ENCODE measurements at places on chromosomes 5 and 9. TPM values are rescaled to one million over a fixed set of nuclear protein-coding genes. Genes with fewer than 3 reads are reported as not detected.

SCGB3A2 gene
- not detected for total RNA-seq

SPINK13 gene
- not detected for total RNA-seq

FEM1C gene
- total RNA-seq, result 10.8 TPM

TNC gene
- total RNA-seq, result 239 TPM

ZBTB34 gene
- 1.8 TPM for total RNA-seq

DNAJB5 gene
- 17.9 TPM for total RNA-seq

CDH12 gene
- 0.37 TPM for total RNA-seq

ENHO gene
- not detected for total RNA-seq

FOXD1 gene
- total RNA-seq, result not detected

- H3K4me3 ChIP-seq, result no peak overlapping the region
- no peak overlapping the region for H3K27ac ChIP-seq
- DNase-seq, result no peak
- no peaks in the 10 kb centered on the region for H3K36me3 ChIP-seq
Observed at GRCh38 chr5:102918986-102919610, 164.0 kb downstream of the PAM start.

- H3K4me1 ChIP-seq, result no peaks in the 10 kb centered on the region
- H3K36me3 ChIP-seq, result no peaks in the 10 kb centered on the region
- H3K27ac ChIP-seq, result no peak overlapping the region
- H3K27me3 ChIP-seq, result no peaks in the 10 kb centered on the region
- no peak for DNase-seq
Observed at GRCh38 chr9:125329978-125330377, 68.4 kb downstream of the GAPVD1 start.

DNA sequence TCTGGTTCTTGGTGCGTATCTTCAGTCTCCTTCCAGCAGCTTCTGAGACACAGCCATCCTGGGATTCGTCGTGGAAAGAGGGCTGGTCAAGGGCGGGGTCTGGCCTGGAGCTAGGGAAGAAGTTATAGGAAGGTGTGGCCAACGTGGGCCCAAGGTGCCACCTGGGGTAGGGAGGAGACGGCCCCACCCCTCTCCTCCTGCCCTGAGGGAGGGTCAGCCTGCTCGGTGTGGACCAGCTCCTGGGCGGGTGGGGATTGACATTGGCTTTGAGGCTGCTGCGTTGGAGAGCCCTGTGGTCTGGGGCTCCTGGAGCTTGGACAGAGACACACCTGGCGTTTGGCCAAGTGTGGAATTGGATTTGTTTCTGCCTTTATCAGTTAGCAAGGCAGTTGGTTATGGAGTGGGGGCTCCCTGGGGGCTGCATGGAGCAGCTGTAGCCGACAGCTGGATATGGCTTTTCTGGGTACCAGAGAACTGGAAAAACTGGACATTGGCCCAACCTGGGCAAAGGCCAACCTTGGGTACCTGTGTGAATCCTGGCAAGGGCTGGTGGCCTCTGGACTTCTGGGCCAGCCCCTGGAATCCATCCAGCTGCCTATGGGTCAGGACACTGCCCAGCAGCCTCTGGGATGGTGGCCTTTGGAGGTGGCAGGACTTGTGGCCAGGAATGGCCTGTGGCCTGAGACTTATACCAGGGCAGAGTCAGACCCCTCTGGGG, 75.7 kb upstream of the PPP1R26 start:
- DNase-seq, result no peak
- no peak overlapping the region for H3K27ac ChIP-seq
- no peaks in the 10 kb centered on the region for H3K4me1 ChIP-seq
- no peaks in the 10 kb centered on the region for H3K27me3 ChIP-seq
- H3K4me3 ChIP-seq, result no peak overlapping the region
- no peaks in the 10 kb centered on the region for H3K36me3 ChIP-seq

GRCh38 chr9:36486329-36486932, 86.3 kb upstream of the MELK start:
- peak; percentile 18 for DNase-seq
- H3K27me3 ChIP-seq, result no peaks in the 10 kb centered on the region
- H3K36me3 ChIP-seq, result no peaks in the 10 kb centered on the region
- peak overlapping the region; percentile 93 for H3K27ac ChIP-seq
- peak overlapping the region; percentile 52 for H3K4me3 ChIP-seq
- no peaks in the 10 kb centered on the region for H3K4me1 ChIP-seq

DNA sequence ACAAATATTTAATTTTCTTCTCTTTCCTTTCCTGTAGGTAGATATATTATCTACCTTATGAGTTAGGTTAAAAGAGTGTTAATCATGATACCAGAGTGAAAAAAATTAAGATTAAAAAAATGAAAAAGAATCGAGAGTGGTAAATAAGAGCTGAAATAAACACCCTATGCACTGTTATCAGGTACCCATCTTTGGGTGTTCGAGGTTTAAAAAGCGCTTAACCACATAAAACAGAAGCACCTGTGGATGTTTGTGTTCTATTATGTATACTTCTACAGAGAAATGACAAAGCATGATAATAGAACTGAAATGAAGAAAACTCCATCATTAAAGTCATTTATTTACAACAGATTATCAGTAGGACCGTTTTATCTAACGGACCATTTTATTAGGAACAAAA, 25.7 kb upstream of the GCNT4 start:
- H3K4me3 ChIP-seq, result no peak overlapping the region
- no peaks in the 10 kb centered on the region for H3K27me3 ChIP-seq
- no peaks in the 10 kb centered on the region for H3K4me1 ChIP-seq
- no peak for DNase-seq
- H3K27ac ChIP-seq, result no peak overlapping the region

DNA sequence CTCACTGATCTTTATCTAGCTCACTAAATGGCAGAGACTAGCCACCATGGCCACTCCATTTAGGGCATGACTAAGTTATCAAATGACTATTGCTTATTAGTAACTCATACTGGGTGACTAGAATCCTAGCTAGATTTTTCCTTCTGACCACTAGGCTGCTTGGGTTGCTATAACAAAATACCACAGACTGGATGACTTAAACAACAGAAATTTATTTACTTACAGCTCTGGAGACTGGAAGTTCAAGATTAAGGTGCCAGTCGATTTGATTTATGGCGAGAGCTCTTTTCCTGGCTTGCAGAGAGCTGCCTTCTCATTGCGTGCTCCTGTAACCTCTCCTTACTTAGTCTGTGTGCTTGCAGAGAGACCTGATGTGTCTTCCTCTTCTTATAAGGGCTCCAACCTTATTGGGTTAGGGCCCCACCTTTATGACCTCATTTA, 55.0 kb upstream of the APC start:
- no peaks in the 10 kb centered on the region for H3K4me1 ChIP-seq
- no peak for DNase-seq
- H3K27ac ChIP-seq, result no peak overlapping the region
- no peaks in the 10 kb centered on the region for H3K36me3 ChIP-seq
- no peak overlapping the region for H3K4me3 ChIP-seq

GRCh38 chr9:138011951-138012500, 134.4 kb downstream of the CACNA1B start:
- no peak for DNase-seq
- no peaks in the 10 kb centered on the region for H3K4me1 ChIP-seq
- H3K36me3 ChIP-seq, result no peaks in the 10 kb centered on the region
- H3K27ac ChIP-seq, result no peak overlapping the region
- no peaks in the 10 kb centered on the region for H3K27me3 ChIP-seq
- H3K4me3 ChIP-seq, result no peak overlapping the region

GRCh38 chr5:103889500-103890209, 327.1 kb upstream of the NUDT12 start:
- no peak overlapping the region for H3K4me3 ChIP-seq
- no peaks in the 10 kb centered on the region for H3K27me3 ChIP-seq
- H3K36me3 ChIP-seq, result no peaks in the 10 kb centered on the region
- no peak for DNase-seq
- H3K4me1 ChIP-seq, result no peaks in the 10 kb centered on the region

DNA sequence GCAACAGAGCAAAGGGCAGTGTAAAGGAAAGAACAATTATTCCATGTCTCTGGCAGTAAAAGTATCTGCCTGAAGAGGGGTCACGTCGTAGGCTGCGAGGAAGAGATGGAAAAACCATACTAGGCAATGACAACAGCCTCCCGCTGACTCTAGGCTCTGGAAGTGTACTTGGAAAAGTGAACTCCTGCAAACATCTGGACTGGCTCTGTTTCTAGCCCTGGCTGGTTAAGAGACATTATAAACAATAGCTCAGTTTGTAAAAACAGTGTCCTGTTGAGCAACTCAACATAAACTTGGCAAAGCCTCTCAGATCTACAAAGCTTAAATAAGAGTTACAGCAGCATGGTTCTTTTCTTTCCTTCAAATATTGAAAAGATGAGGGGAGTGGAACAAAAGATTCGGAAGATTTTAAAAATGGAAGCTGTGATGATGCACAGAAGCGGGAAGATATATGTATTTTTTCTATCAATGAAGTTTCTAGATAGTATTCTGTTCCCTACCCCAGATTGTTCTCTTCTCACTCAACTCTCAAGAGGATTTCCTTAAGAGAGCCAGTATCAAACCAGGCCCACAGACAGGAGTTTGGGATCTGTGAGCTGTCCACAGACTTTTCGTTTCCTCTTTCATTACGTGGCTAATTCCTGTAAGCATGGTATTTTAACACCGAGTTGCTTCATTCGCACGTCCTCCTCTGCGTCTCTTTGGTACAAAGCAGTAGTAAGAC, 79.4 kb downstream of the SPTLC1 start:
- no peaks in the 10 kb centered on the region for H3K27me3 ChIP-seq
- no peaks in the 10 kb centered on the region for H3K4me1 ChIP-seq
- H3K27ac ChIP-seq, result peak overlapping the region; percentile 12
- H3K4me3 ChIP-seq, result no peak overlapping the region
- peak; percentile 38 for DNase-seq

- no peaks in the 10 kb centered on the region for H3K4me1 ChIP-seq
- no peak for DNase-seq
- no peak overlapping the region for H3K27ac ChIP-seq
- no peak overlapping the region for H3K4me3 ChIP-seq
- H3K36me3 ChIP-seq, result no peaks in the 10 kb centered on the region
Observed at GRCh38 chr5:154265197-154265773, 74.8 kb downstream of the GALNT10 start.

DNA sequence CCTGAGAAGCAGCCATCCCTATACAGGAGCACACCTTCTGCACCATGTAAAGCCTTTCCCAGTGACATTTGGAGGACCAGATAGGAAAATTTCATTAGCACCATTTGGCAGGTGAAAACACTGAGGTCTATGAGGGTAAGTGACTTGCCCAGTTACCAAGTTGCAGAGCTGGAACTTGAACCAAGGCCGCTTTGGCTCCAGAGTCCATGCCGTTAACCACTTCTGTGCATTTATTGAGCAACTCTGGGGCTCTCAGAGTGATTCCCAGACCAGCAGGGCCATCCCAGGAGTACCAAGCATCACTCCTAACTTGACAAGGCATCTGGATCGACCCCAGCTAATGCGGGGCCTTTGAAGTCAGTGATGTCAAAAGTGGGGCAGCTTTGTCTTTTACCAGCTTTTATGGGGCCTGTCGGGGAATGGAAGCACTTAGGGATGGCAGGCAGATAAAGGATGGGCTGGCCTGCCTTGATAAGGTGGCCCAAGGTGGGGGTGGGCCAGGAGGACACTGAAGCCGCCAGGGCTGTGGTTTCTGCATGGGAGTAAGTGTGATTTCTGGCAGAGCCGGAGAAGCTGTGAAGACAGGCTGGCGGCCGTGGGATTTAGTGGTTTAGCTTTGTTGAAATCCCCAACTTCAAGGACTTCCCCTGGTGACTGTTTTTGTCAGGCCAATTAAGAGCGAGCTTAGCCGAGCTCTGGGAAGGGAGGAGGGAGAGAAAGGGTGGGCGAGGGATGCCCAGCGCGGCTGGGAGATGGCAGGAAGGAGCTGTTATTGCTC, 127.3 kb downstream of the MACROH2A1 start:
- DNase-seq, result no peak
- no peaks in the 10 kb centered on the region for H3K36me3 ChIP-seq
- H3K27ac ChIP-seq, result no peak overlapping the region
- H3K4me3 ChIP-seq, result no peak overlapping the region
- no peaks in the 10 kb centered on the region for H3K4me1 ChIP-seq
- no peaks in the 10 kb centered on the region for H3K27me3 ChIP-seq

DNA sequence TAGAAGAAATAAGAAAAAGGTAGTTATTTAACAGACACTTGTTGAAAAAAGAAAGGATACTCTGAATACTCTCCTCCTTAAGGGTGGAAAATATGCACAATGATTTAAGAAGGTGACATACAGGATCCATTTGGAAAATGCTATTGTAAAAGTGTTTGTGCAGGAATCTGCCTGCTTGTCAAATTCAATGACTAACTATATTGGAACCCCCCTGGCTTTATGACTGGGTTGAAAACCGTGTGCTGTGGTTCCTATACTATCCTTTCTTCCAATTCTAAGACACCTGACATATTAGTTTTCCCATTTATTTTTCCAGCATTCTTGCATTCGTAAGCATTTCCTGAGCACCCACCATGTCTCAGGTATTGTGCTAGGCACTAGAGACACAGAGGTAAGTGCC, 220.0 kb downstream of the GLIS3 start:
- H3K4me1 ChIP-seq, result no peaks in the 10 kb centered on the region
- no peaks in the 10 kb centered on the region for H3K27me3 ChIP-seq
- DNase-seq, result no peak
- no peaks in the 10 kb centered on the region for H3K36me3 ChIP-seq

DNA sequence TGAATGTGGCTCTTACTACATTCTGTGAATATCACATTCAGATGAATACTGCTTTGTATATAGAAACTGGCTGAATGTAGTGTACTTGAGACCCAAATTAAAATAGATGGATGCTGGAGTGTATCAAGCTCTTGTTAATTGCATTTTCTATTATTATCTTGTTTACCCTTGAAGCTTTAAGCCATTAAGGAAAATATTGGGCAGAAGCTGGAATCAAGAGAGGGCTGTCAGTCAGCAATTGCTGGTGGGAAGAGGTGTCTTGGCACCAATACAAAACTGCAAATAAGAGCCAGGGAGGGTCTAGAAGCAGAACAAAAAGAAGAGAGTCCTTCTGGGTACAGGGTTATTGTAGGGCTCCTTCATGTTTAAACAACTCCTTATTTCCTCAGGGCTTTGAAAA, 38.8 kb downstream of the MUSK start:
- H3K27me3 ChIP-seq, result no peaks in the 10 kb centered on the region
- no peak overlapping the region for H3K27ac ChIP-seq
- no peak overlapping the region for H3K4me3 ChIP-seq
- no peaks in the 10 kb centered on the region for H3K36me3 ChIP-seq

- H3K4me1 ChIP-seq, result no peaks in the 10 kb centered on the region
- DNase-seq, result no peak
- no peak overlapping the region for H3K4me3 ChIP-seq
- H3K36me3 ChIP-seq, result no peaks in the 10 kb centered on the region
Observed at GRCh38 chr5:173835131-173835530, 53.0 kb upstream of the CPEB4 start.

Data from uterus (tissue), 4 donors.